ENCODE measurements at places on chromosomes 11 and 22. TPM values are rescaled to one million over a fixed set of nuclear protein-coding genes. Genes with fewer than 3 reads are reported as not detected.
A peak's percentile ranks its signal among the peaks of the same experiment; 100 is the strongest.

Gene CD59
- 118 TPM for total RNA-seq

Gene UPB1
- under 0.01 TPM for total RNA-seq

Gene FANCF
- total RNA-seq: 9.5 TPM

Gene CBLIF
- total RNA-seq: not detected

Gene CD44
- 316 TPM for total RNA-seq

Gene SMIM35
- not detected for total RNA-seq

Gene SIRT3
- 7.6 TPM for total RNA-seq

Gene NRIP3
- total RNA-seq: 31.8 TPM

DNA sequence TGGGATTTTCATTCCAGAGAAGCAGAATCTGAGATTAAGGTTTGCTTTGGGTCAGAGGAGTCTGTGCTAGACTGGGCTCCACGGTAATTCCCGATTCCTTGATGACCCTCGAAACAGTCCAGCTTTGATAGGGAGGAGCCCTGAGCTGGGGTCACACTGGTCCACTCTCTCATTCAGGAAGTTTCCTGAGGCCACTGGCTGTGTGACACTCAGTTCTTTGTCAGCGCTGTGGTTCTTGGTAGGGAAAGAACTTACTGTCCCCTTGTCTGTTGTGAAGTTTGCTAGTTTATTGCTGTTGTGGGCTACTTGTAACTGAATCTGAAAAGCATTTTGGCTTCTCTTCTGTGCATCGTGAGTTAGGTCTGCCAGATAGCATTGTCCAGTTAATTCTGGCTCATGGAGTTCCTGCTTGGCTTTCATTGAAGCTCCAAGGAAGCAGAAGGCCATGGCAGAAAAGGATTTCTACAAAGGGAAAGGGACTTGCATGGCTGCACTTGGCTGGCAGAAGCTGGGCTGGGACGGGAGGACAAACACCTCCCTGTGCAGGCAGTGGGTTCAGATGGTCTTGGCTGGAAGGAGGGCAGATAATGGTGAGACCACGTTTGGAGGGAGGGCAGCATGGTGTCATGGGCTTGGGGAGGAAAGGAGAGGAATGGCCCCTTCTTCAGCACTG lies 23.3 kb downstream of the BCR start:
- DNase-seq: no peak

DNA sequence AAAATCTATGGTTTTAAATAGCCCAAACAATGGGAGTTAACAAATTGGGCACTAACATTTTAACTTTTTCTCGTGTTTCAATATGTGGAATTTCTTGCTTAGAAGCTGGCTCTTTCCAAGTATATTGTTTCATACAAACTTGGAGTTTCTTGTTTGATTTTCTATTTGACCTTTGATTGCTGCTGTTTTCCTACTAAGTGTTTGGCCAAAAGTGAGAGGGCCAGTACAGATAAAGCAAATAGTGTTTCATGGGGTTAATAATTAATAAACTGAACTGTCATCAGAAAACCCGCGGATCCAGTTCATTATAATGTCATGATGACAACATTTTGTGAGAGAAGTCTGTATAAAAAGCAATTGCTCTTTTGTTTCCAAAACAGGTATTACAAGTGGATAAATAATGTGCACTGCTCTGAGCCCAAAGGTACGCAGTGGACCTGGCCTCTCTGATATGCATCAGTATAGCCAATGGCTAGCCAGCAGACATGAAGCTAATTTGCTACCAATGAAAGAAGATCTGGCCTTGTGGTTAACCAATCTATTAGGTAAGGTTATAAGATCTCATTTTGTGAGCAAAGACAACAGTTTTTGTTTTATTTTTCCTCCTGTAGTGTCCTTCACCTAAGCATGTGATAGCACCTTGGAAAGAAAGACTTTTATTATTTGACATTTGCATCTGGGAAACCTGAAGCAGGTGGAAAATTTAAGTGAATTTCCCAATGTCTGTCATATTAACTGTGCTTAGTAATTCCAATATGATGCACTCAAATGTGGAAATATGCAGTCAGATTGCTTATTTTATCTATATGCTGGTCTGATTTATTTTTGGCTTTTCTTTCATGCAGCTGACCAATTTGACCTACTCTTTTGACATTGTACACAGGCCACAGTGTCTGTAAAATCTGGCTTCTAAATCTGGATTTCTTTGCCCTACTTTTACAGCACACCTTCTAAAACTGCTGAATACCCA lies 8.3 kb downstream of the GAS2 start:
- DNase-seq: no peak

DNA sequence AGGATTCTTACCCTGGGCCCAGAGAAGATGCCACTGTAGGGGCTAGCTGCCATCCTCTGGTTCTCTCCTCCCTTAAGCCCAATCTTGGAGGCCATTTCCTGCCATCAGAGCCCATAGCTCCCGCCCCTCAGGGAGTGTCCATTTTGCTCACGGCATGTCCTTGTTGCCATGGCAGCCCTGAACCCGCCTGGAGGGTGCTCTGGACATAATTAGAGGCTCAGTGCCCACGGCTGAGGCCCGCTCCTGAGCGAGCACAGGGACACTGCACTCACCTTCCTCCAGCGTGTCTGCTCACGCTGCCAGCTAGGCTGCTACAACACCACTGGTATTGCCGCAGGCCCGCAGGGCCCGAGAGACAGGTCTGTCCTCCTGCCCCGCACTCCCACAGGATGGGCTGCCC lies 11.1 kb upstream of the SUSD2 start:
- DNase-seq: no peak

DNA sequence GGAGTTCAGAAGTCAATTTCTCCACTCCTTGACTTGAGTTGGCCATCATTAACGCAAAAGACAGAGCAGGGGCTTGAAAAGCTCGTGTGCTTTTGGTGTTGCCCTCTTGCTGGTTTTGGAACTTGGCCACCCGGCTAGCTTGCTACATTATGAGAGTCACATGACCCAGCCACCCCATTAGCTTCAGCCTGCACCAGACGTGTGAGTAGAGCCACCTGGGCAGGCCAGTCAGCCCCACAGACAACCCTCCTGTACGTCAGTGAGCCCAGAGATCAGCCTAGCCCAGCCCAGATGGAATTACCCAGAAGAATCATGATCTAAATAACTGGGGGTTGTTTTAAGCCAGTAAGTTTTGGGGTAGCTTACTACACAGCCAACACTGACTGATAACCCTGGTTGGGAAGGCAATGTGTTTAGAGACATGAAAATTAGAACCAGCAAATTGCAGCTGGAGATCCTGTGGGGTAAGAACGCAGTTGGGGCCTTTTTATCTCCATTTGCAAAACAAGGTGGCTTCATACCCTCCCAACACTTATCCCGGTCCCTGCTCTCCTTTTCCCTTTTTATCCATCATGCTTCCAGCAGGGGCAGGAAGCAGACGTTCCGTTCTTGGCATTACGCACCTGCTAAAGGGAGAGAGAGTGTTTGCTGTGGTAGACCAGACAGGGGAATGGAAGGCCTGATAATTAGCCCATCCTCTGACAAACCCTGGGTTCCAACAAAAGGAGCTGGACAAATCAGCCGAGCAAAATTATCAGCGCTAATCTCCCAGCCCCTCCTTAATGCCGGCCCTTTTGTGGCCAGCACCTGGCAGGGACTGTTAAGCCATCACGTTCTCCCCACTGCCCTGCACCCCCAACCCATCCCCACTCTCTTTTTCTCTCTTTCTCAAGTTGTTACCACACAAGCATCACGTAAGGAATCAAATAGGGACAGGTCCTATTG lies 548.7 kb upstream of the CADM1 start:
- no peak for DNase-seq

DNA sequence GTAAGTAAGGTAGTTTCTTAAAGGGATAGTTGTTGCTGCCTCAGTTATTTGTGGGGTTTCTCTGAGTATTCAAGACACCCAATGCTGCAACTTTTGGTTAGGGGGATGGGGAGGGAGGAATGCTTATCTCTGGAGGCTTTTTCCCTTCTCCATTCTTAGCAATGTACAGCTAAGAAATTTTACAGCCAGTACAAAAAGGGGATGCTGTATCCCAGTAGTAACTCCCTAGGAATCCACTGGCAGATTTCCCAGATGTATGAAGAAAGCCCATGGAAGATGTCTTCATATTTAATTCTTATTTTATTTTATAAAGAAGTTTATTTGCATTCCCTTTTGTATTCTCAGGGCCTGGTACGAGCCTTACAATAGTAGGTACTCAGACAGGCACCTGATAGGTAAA lies 154.8 kb downstream of the ENTHD1 start:
- DNase-seq: no peak

DNA sequence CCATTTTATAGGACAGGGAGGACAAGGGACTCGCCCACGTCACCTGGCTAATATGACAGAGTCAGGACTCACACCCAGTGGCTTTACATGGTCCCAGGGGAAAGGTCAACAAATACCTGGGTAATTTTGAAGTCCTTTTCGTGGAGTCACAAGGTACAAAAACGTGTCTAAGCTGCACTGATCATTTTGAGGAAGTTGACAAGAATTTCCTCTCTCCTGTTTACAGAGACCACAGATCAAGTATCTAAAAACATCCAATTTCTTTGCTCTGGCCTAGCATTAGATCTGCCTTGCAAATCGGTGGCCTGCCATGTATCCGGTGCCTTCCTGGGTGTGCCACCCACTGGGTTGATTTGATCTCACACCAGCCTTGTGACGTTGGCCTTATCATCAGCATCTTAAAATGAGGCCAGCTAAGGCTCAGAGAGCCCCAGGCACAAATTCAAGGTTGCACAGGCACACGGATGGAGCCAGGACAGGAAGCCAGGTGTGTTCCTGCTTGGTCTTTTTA lies 17.6 kb downstream of the GDPD5 start:
- no peak for DNase-seq

DNA sequence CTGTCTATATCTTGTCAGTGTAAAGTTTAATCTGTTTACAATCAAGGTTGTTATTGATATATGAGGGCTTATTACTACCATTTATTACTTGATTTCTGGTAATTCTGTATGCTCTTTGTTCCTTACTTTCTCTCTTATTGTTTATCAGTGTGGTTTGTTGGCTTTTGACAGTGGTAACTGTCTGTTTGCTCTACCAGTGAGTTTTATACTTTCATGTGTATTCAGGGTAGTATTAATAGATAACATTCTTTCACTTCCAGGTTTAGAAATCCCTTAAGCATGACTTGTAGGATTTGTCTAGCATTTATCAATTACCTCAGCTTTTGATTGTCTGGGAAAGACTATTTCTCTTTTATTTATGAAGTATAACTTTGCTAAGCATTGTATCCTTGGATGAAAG lies 37.5 kb upstream of the SLC22A25 start:
- no peak for DNase-seq

- peak; percentile 85 for DNase-seq
Observed at GRCh38 chr22:29044657-29045176, 16.9 kb downstream of the C22orf31 start.

GRCh38 chr11:116211147-116211546 lies 561.6 kb downstream of the BUD13 start:
- no peak for DNase-seq

GRCh38 chr11:65709661-65710060 lies 2.4 kb upstream of the KAT5 start:
- DNase-seq: peak; percentile 44

GRCh38 chr11:27722953-27723344 lies 22.7 kb upstream of the BDNF start:
- DNase-seq: peak; percentile 15

- peak; percentile 82 for DNase-seq
Observed at GRCh38 chr22:22558972-22559603, at the start of gene PRAME. Gene PRAME, minus strand, starts transcription at chr22:22559265. Its CDS starts 2,433 bp downstream, at chr22:22556832.

DNA sequence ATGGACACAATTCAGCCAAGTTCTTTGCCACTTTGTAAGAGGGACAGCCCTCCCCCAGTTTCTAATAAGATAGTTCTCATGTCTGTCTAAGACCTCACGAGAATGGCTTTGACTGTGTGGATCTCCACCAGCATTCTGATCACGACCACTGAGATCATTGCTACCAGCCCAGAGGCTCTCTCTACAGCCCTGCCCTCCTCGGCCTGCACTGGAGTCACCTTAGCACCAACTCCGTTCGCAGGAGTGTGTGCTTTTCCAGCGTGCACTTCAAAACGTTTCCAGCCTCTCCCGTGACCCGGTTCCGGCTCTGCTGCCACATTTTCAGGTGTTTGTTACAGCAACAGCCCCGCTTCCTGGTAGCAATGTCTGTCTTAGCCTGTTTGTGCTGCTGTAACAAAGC lies 26.2 kb downstream of the TSPAN32 start:
- no peak for DNase-seq

GRCh38 chr11:2271077-2271326 lies 614 bp upstream of the ASCL2 start:
- DNase-seq: no peak

DNA sequence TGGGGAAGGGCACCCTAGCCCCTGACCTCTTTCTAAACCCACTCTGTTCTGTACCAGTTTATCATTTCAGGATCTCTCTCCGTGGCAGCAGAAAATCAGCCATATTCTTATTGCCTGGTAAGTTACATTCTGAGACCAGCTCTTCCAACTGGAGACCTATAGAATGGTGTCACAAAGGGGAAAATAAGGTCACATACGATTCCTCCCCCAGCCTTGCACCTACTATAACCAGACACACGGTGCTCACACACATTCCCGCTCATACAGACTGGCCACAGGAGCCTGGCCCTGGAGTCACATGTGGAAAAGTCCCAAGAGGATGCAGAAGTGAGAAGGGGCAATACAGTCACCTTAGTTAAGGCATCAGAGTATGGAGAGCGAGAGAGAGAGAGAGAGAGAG lies 7.5 kb downstream of the MS4A8 start:
- no peak for DNase-seq

DNA sequence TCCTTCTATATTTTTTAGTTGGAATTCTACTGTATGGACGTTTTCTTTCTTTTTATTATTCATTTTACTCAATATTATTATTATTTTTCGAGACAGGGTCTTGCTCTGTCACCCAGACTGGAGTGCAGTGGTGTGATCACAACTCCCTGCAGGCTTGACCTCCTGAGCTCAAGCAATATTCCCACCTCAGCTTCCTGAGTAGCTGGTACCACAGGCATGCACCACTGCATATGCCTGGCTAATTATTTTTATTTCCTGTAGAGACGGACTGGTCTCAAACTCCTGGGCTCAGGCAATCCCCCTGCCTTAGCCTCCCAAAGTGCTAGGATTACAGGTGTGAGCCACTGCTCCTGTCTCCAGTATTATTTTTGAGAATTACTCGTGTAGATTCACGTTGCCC lies 34.0 kb upstream of the CCDC134 start:
- DNase-seq: no peak

DNA sequence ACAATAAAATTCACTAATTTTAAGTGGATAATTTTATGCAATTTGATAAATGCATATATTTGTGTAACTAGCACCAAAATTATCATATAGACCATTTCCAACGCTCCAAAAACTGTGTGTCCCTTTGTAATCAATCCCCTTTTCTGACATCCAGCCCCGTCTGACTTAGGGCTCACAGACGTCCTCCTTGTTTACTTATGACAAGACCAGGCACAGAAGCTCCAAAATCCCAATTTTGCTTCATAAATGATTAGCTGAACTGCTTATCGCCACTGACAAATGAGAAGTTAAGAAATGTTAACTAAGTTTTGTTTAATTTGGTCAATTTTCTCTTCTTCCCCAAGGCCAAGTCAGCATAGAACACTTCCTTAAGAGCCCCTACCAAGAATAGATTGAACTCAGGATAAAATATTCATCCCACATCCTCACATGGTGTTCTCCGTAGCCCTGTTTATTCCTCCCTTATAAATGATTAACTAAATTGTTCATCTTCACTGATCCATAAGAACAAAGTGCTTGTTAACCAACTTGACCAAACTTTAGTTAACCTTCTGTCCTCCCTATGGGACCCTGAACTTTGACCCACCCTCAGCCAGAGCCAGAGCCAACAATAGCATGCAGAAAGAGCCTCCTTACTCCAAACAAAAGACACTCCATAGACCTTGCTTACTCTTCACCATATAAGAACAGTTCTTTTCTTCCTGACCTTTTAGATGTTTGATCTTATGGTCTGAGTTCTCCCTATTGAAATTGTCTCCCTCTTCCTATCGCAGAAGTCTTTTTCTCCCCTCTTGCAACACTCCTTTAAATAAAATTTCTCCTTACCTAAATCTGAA lies 30.8 kb upstream of the GLYAT start:
- DNase-seq: no peak
